ENCODE measurements at places on chromosomes 6 and 20.
A peak's percentile ranks its signal among the peaks of the same experiment; 100 is the strongest.

DNA sequence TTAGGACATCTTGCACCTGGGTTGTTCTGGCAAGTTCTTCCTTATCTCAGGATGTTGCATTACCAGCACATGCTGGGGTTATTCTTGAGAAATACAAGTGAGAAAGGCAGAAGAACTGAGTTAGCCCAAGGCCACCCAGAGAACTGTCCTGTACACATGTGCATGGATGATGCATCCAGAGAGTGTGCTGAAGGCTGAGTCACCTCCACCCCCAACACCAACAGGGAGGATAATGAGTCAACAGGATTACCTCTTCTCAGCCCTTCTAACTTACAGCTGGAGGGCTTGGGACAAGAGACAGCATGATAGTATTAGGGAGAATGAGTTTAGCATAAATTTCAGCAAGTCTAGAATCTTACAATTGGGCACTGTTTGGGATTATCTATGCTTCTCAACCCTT is 8.5 kb downstream of the SCGN start:
- no peaks in the 10 kb centered on the region for H3K4me1 ChIP-seq
- no peak overlapping the region for H3K27ac ChIP-seq
- DNase-seq = no peak
- H3K36me3 ChIP-seq = no peaks in the 10 kb centered on the region
- H3K27me3 ChIP-seq = peaks cover 21% of the 10 kb centered on the region
- H3K4me3 ChIP-seq = no peak overlapping the region

- H3K27me3 ChIP-seq = no peaks in the 10 kb centered on the region
- H3K36me3 ChIP-seq = no peaks in the 10 kb centered on the region
- H3K27ac ChIP-seq = no peak overlapping the region
These were observed 38.8 kb downstream of the SUMO4 start for GRCh38 chr6:149438855-149439254.

- no peak for DNase-seq
- no peak overlapping the region for H3K4me3 ChIP-seq
- no peak overlapping the region for H3K27ac ChIP-seq
- no peaks in the 10 kb centered on the region for H3K27me3 ChIP-seq
- H3K4me1 ChIP-seq = peaks cover 11% of the 10 kb centered on the region
These were observed 169.9 kb downstream of the CARMIL1 start for GRCh38 chr6:25448965-25449538.

DNA sequence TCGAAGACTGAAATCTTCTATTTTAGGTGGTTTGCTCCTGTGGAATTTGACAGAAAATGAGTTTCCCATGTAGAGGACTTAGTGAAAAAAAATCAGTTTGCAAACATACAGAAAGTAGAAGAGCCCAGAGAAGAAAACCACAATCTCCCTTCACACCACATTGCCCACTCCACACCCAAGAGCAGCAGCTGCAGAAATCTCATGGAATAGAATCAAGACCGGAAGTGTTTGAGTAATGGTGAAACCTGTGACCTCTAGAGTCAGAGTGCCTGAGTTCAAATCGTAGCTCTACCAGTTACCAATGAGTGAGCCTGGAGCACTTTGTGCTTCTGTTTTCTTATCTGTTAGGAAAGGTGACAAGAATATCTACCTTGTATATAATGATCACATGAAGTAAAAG is 4.6 kb downstream of the SIRPG start:
- no peak overlapping the region for H3K4me3 ChIP-seq
- no peaks in the 10 kb centered on the region for H3K4me1 ChIP-seq
- DNase-seq = no peak
- H3K27ac ChIP-seq = no peak overlapping the region
- no peaks in the 10 kb centered on the region for H3K36me3 ChIP-seq

GRCh38 chr20:5433352-5433751 is 116.6 kb upstream of the PROKR2 start:
- no peak for DNase-seq
- no peak overlapping the region for H3K27ac ChIP-seq
- H3K36me3 ChIP-seq = no peaks in the 10 kb centered on the region
- no peaks in the 10 kb centered on the region for H3K4me1 ChIP-seq
- H3K4me3 ChIP-seq = no peak overlapping the region

DNA sequence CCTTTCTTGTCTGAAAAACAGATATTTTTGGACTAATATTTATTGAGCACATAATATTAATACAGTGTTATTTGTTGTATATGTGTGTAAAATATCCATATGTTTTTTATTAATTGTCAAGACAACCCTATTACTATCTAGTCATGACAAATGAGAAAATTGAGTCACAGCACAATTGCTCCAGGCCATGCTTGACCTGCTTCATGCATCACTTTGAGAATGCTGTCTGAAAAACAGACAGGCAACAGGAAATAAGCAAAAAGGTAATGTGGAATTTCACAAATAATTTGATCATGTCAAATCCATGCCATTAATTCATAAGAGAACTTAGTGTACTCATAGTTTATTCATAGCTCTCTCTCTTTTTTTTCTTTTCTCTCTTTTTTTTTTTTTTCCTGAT is 246.5 kb downstream of the RIMS1 start:
- no peaks in the 10 kb centered on the region for H3K36me3 ChIP-seq
- no peak for DNase-seq
- H3K27ac ChIP-seq = no peak overlapping the region
- H3K4me3 ChIP-seq = no peak overlapping the region
- H3K4me1 ChIP-seq = no peaks in the 10 kb centered on the region

DNA sequence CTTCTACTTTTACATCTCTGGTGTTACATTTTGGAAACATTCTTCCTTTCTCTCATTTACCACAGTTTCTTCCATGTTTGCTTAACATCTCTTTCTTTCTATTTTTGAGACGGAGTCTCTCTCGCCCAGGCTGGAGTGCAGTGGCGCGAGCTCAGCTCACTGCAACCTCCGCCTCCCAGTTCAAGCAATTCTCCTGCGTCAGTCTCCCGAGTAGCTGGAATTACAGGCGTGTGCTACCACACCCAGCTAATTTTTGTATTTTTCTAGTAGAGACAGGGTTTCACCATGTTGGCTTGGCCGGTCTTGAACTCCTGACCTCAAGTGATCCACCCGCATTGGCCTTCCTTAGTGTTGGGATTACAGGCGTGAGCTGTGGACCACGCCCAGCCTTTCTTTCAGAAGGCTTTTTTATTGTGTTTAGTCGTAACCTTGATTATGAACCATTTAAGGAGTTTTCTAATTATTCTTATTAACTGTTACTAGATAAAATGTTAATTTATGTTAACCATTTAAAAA is 27.8 kb downstream of the MAP3K4 start:
- no peaks in the 10 kb centered on the region for H3K36me3 ChIP-seq
- H3K27ac ChIP-seq = no peak overlapping the region
- no peak overlapping the region for H3K4me3 ChIP-seq
- no peaks in the 10 kb centered on the region for H3K4me1 ChIP-seq

- no peaks in the 10 kb centered on the region for H3K4me1 ChIP-seq
- no peaks in the 10 kb centered on the region for H3K27me3 ChIP-seq
- DNase-seq = no peak
- no peak overlapping the region for H3K27ac ChIP-seq
- H3K36me3 ChIP-seq = no peaks in the 10 kb centered on the region
These were observed 255.5 kb downstream of the KIF16B start for GRCh38 chr20:16317445-16318362.

DNA sequence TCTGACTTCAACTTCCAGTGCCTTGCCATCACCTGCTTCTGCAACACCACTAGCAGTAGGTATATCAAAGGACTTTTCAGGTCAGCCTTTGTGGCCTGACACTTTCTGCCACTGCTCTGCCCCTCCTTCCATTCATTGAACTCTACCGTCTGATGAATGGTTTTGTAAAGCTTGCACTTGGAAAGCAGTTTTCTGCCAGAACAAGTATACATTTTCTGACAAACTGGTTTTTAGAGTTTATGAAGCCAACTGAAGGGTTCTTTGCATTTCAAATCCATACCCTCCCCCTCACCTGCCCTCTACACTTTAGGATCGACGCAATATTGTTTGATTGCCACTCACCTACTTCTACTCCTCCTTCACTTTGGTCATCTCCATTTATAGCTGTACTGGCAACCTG is 603.1 kb downstream of the HACE1 start:
- H3K4me1 ChIP-seq = no peaks in the 10 kb centered on the region
- H3K27me3 ChIP-seq = no peaks in the 10 kb centered on the region
- no peak overlapping the region for H3K4me3 ChIP-seq

DNA sequence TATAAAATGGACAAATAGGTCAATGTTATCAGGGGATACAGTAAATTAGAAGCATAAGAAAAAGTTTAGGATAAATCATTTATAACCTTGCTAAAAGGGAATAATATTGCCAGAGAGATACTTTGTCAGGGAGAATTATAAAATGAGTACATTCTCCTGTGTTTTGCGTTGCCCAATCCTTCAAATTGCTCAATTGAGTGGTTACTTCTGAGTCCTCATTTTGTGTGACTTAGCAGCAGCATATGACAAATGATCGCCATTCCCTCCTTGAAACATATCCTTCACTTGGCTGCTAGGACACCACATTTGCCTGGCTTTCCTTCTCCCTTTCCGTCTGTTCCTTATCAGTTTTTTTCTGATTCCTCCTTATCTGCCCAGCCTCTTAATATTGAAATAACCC is 106.7 kb upstream of the FLRT3 start:
- no peak overlapping the region for H3K4me3 ChIP-seq
- H3K36me3 ChIP-seq = no peaks in the 10 kb centered on the region
- H3K27ac ChIP-seq = no peak overlapping the region
- no peaks in the 10 kb centered on the region for H3K27me3 ChIP-seq
- no peak for DNase-seq

DNA sequence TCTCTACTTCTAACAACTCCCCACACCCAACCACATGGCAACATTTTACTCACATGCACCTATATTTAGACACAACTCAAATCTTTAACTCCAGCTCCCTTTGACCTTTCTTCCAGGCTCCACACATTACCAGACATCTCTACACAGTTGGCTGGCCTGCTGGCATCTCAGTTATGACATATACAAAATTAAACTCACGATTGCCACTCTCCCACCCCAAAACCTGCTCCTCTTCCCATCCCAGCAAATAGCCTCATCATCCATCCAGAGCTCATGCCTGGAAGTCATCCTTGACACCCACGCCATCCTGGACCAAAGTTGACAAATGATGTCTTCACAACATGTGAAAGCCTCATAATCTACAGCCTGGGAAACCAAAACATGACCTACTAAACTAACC is 176.6 kb downstream of the PKHD1 start:
- no peak overlapping the region for H3K4me3 ChIP-seq
- H3K4me1 ChIP-seq = peaks cover 5% of the 10 kb centered on the region

GRCh38 chr20:35006531-35006971 is 50.9 kb downstream of the MYH7B start:
- H3K4me1 ChIP-seq = peaks cover 36% of the 10 kb centered on the region
- peak overlapping the region; percentile 20 for H3K27ac ChIP-seq
- H3K36me3 ChIP-seq = peaks cover 33% of the 10 kb centered on the region

- DNase-seq = no peak
- H3K4me3 ChIP-seq = no peak overlapping the region
- H3K36me3 ChIP-seq = no peaks in the 10 kb centered on the region
- no peaks in the 10 kb centered on the region for H3K4me1 ChIP-seq
These were observed 82.1 kb downstream of the TINAG start for GRCh38 chr6:54390362-54390761.

GRCh38 chr6:105302617-105303128 is 100.2 kb downstream of the PREP start:
- no peaks in the 10 kb centered on the region for H3K36me3 ChIP-seq
- peak overlapping the region; percentile 90 for H3K27ac ChIP-seq
- peaks cover 25% of the 10 kb centered on the region for H3K4me1 ChIP-seq
- no peak for DNase-seq
- no peaks in the 10 kb centered on the region for H3K27me3 ChIP-seq

- no peaks in the 10 kb centered on the region for H3K27me3 ChIP-seq
- no peak overlapping the region for H3K27ac ChIP-seq
- no peaks in the 10 kb centered on the region for H3K4me1 ChIP-seq
- DNase-seq = no peak
These were observed 82.4 kb downstream of the SLC35B3 start for GRCh38 chr6:8352966-8353340.

- no peak overlapping the region for H3K27ac ChIP-seq
- no peak overlapping the region for H3K4me3 ChIP-seq
- no peaks in the 10 kb centered on the region for H3K27me3 ChIP-seq
- DNase-seq = no peak
These were observed 89.8 kb upstream of the PTPN1 start for GRCh38 chr20:50420380-50420779.

DNA sequence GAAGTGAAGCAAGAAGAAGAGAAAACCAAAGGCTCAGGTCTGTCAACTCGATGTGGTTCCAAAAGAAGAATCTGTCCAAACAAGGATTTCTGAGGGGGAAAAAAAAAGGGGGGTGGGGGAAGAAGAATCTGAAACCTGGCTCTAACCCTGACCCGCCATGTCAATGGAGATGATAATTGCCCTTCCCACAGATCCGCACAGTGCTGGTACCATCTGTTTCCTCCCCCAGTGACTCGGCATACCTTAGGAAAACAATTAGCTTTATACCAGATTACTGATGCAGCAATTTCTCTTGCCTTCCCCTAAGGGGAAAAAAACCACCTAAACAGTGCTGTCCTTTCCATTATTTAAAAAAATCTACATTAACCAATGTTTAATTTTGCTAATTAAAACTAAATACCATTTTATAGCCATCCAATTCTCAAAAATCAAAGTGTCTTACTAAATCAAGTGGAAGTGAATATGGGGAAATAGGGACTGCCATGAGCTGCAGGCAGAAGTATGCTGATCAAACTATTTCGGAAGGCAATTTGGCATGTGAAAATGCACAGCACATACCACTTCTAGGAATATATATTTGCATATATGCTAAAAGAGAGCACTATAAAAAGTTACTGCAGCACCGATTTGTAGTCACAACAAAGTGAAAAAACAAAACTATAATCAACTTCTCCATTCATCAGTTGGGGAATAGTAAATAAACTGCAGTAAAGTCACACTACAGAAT is 46.8 kb downstream of the MAP7 start:
- no peaks in the 10 kb centered on the region for H3K27me3 ChIP-seq
- DNase-seq = no peak
- no peak overlapping the region for H3K27ac ChIP-seq
- H3K4me3 ChIP-seq = no peak overlapping the region
- H3K4me1 ChIP-seq = no peaks in the 10 kb centered on the region

DNA sequence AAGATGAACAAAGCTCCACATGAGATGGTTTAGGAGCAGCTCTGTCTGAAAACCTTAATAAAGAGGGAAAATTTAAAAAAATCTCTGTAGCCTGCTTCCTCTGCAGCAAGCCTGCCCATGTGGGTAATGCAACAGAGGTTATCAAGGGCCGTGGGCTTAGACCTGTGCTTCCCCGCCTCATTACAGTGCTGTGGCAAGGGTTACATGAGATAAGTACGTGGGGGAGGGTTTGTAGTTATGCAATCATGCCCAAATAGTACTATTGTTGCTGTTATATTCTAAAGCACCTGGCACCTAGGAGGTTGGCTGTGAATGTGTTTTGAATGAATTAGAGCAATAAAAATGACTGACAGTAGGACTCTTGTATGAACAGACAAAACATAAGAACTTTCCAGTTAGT is 68.3 kb downstream of the PKHD1 start:
- H3K27me3 ChIP-seq = no peaks in the 10 kb centered on the region
- no peaks in the 10 kb centered on the region for H3K36me3 ChIP-seq
- H3K4me1 ChIP-seq = peaks cover 3% of the 10 kb centered on the region

- no peaks in the 10 kb centered on the region for H3K36me3 ChIP-seq
- no peak overlapping the region for H3K27ac ChIP-seq
- H3K4me3 ChIP-seq = no peak overlapping the region
These were observed 31.7 kb downstream of the SAMHD1 start for GRCh38 chr20:36919715-36920333.

Measured in cardiac muscle cell (in vitro differentiated cells and primary cell).